ENCODE measurements at places on chromosomes 5 and 9.

DNA sequence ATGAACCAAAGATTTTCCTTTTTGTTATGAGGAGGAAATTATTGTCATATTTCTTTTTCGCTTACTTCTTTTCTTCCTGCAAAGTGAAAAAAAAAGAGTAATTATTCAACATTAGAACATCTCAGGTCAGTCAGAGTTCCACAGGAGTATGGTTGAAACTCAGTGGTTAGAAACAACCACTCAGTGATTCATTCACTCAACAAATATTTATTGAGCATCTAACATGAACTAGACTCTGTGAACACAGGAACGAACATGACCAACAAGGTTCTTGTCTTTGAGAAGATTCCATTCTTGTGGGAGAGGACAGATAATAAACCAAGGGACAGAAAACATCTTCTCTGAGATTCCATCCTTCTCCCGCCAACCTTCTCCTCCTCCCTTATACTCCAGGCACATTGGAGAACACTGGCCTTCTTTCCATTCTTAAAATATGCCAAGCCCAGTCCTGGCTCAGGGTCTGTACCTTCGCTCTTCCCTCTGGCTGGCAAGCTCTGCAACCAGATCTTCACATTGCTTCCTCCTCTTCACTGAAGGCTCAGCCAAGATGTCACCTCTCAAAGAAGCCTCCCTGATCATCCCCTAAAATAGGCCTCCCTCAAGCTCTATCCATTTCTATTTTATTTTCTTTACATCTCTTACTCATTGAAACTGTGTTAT lies 6.8 kb upstream of the GRAMD2B start:
- DNase-seq: no peak

DNA sequence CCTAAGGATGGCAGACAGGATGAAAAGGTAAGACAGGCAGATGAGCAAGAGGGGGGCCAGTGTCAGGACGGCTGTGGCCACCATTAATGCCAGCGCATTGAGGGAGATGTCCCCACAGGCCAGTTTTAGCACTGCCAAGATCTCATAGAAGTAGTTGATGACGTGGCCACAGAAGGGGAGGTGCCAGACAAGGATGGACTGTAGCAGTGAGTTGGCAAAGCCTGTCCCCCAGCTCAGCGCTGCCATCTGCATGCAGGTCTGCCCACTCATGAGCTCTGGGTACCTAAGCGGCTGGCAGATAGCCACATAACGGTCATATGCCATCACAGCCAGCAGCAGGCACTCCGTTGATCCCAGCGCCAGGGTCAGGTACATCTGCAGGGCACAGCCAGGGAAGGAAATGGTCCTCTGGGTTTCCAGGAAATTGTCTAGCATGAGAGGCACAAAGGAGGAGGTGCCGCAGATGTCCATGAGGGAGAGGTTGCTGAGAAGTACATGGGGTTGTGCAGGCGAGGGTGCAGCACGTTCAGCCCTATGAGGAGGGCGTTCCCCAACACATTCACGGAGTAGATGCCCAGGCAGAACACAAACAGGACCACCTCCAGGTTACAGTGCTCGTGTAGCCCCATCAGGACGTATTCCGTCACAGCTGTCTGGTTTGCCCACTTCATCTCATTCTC lies 10.8 kb downstream of the OR13J1 start:
- no peak for DNase-seq

GRCh38 chr5:10275460-10275859 lies 25.4 kb downstream of the CCT5 start:
- no peak for DNase-seq

GRCh38 chr5:110681953-110682352 lies 44.5 kb downstream of the TMEM232 start:
- DNase-seq: no peak

- no peak for DNase-seq
Observed at GRCh38 chr9:108698231-108698630, 157.6 kb downstream of the ACTL7B start.

DNA sequence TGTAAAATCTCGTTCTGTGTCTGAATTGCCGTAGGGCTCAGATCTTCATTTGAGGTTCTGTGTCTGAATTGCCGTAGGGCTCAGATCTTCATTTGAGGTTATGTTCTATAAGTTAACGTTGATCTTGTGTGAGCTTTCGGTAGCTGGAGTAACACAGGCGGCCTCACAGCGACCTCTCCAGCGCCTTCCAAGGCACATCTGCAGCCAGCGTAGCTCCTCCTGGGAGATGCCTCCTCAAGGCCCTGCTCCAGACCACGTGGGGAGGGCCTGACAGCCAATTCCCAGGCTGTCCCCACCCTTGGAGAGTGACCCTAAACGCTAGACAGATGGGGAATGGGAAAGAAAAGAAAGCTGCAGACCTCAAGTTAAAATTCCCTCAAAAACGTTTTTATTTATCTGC lies 8.7 kb upstream of the AHRR start:
- DNase-seq: no peak

Measured in Right ventricle myocardium inferior (tissue), 1 donor.